ENCODE measurements at places on chromosomes 1 and 21. TPM values are rescaled to one million over a fixed set of nuclear protein-coding genes. Genes with fewer than 3 reads are reported as not detected.

METTL25B gene
- polyA plus RNA-seq: 20.7 TPM

NCAM2 gene
- 4.8 TPM for polyA plus RNA-seq

SPRR2B gene
- not detected for polyA plus RNA-seq

- DNase-seq: peak; percentile 26
Observed at GRCh38 chr1:87084244-87084836, 169.9 kb downstream of the HS2ST1 start.

PODN gene
- polyA plus RNA-seq: 7.8 TPM

DNA sequence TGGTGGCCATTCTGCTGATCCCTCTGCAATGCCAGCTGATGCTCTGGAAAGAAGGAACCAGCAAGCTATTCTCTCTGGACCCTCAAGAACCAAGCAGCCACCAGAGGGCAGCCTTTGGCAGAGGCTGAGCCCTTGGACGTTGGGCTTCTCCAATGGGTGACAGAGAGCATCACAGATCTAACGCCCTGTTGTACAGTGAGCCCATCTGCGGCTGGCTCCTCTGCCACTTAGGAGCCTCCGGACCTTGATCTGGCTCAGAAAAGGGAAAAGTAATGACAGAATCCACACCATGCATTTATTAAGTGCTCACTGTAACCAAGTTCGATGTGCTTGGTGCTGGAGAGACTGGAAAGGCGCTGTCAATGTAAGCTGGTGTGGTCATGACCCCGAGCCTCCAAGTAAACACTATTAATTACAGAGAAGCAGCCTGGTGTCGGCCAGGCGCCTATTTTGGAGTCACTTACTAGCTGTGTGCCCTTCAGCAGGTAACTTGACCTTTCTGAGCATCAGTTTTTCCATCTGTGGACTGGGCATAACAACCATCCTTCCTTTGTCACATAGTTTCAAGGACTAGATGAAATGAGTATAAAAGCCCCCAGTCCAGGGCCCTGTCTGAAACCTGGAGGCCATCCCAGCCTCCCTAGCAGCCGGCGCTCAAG is 34.9 kb downstream of the ECE1 start:
- DNase-seq: no peak

IGSF8 gene
- 16.7 TPM for polyA plus RNA-seq
